K562 (cell line): ENCODE measurements at places on chromosomes 1 and 21.

GRCh38 chr1:224623743-224624333 is 7.7 kb downstream of the CNIH3 start:
- no peak for DNase-seq

DNA sequence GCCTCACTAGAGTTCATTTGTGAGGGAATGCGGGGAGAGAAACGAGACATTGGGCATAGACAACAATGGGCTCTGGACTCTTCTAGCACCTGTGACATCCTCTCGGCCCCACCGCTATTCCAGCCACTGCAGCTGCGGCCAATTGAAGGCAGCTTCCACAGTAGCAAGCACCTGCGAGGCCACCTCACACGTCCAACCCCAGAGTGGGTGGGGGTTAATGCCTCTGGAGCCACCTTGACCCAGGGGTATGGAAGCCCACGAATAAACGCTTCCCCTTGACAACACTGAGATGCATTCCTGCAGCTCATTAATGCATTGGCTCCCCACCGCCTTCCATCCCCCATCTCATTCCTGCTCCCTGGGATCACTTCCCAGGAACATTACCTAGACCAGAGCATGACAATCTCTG is 104.4 kb downstream of the GLIS1 start:
- DNase-seq = no peak

DNA sequence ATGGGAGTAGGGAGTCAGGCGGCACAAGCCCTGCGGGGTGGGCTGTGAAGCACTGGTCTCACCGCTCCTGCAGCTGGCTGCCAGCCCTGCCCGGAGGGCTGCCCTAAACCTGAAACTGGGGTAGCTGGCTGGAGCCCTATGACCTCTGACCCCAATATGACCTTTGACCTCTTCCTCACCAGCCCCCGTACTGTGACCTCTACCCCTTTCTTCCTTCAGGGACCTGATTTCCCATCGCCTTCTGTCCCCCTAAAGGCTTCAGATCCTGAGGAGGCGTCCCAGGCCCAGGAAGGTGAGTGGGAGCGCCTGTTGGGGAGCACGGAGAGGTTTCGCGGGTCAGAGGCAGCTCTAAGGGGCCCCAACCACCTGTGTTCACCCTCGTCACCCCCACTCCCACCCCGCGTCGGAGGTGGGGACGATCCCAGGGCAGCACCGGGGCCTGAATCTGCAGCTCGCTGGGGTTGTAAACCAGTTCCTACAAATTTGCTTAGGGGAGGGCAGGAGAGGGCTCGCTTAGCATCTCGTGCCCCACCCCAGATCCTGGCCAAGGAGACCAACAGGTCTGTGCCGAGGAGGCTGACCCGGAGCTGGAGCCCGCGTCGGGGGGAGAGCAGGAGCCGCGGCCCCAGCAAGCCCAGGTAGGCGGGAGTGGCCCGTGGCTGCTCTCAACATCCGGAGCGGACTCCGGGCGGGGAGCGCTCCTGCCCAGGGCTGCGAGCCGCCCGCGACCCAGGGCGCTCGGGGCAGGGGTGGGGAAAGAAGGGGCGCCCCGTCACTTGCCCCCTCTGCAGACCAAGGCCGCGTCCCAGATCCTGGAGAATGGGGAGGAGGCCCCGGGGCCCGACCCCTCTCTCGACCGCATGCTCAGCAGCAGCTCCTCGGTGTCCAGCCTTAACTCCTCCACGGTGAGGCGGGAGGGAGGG is 7.3 kb downstream of the SYTL1 start:
- peak; percentile 86 for DNase-seq

GRCh38 chr1:29420202-29420601 is 183.9 kb downstream of the PTPRU start:
- no peak for DNase-seq

- DNase-seq = no peak
These were observed 28.2 kb downstream of the VAV3 start for GRCh38 chr1:107936498-107937481.

DNA sequence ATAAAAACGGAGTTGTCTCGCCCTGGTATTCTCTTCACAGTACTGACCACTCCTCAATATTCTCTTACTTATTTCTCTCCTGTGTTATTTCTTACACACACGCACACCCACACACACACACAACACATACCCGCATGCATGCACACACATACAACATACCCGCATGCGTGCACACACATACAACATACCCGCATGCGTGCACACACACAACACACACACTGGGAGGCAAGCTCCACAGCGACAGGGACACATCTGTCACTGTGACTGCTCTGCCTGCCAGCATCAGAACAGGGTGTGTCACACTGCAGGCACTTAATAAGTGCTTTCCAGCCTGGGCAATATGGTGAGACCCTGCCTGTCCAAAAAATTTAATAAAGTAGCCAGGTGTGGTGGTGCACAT is 20.8 kb upstream of the DDOST start:
- no peak for DNase-seq

GRCh38 chr1:38584448-38585355 is 274.9 kb downstream of the RRAGC start:
- DNase-seq = peak; percentile 47
